Myocyte (in vitro differentiated cells): ENCODE measurements at places on chromosomes 4 and X.

GRCh38 chrX:78024349-78025059, 55.1 kb upstream of the PGAM4 start:
- peak; percentile 1 for DNase-seq

DNA sequence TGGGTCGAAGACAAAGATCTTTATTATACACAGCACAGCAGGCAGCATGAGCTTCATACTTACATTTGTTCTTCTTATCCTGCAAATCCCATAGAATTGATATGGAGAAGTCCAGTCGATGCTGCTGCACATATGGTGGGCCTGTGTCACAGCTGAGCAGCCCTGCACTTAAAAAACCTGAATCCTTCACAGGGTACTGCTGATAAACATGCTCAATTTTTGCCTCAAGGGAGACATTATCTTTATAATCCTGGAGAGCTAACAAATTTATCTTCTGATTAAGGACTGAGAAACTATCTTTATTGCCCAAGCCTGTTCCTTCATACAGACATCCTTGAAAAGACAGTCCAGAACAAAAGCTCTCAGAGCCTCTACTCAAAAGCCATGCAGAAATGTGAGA, 434.4 kb upstream of the FAM47C start:
- no peak for DNase-seq

DNA sequence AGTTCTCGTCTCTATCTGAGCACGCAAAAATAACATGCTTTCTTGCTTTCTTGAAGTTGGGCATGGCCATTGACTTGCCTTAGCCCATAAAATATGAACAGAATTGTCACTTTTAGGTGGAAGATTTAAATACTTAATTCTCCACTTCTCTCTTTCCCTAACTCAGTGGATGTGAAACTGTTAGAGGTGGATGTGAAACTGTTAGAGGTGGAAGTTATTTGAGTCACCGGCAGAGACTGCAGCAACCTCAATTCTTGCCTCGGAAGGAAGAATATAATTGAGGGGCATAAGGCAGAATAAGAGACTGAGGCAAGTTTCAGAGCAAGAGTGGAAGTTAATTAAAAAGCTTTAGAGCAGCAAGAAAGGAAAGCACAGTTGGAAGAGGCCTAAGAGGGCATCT, 2.8 kb upstream of the PARM1 start:
- DNase-seq = no peak

DNA sequence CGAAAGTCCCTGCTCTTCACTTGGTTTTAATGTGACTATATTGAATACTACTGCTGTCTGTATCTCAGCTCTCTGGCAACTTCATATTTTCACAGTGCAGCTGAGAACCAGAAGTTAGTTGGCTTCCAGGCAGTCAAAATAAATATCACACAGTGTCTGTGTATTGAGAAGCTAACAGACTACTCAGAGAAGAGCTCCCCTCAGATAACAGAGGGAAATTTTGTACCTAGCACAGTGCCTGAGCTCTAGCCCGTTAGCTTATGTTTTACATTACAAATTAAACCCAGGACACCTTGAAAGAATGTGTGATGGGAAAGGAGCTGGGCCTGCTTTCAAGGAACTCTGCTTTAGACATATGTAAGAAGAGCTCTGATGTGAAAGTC, 22.7 kb downstream of the JADE1 start:
- DNase-seq = no peak

GRCh38 chrX:66012094-66012534, 27.8 kb downstream of the VSIG4 start:
- no peak for DNase-seq

DNA sequence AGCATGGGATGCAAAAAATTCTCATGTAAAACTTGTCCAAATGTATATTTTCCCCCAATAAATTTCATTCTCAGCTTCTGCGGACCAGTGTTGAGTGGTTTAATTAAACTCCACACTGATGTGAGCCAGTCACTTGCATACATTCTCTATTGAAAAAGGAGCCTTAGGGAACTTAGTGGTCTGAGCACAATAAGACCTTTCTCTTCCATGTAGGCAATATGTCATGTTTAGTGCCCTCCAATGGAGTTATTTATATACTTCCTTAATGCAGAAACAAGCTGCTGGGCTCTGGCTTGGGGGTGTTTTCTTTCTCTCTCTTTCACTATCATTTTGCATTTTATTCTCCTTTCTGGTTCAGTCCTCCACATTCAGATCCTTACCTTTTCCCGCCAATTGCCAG, 196.9 kb downstream of the ANAPC10 start:
- DNase-seq = no peak

- DNase-seq = peak; percentile 67
Measured at GRCh38 chr4:71270901-71271300, 67.9 kb upstream of the SLC4A4 start.

DNA sequence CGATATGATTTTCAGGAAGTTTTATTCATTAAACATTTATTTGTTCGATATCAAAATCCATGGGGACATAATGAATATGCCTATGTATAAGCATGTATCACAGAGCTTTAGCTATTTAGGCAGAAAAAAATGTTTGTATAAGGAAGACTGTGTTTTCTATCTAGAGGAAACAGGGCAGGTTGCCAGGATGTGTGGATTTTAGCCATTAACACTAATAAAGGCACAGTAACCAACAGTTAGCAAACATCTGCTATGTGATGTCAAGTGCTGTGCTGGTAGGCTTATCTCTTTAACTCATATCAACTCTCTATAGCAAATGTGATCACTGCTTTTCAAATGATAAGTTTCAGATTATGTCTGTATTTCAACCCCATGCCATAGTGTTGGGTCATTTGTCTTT, 708.9 kb upstream of the HS3ST1 start:
- no peak for DNase-seq

- no peak for DNase-seq
Measured at GRCh38 chr4:8195431-8195830, 3.7 kb upstream of the SH3TC1 start.

- no peak for DNase-seq
Measured at GRCh38 chrX:71846429-71846828, 64.2 kb upstream of the NHSL2 start.

DNA sequence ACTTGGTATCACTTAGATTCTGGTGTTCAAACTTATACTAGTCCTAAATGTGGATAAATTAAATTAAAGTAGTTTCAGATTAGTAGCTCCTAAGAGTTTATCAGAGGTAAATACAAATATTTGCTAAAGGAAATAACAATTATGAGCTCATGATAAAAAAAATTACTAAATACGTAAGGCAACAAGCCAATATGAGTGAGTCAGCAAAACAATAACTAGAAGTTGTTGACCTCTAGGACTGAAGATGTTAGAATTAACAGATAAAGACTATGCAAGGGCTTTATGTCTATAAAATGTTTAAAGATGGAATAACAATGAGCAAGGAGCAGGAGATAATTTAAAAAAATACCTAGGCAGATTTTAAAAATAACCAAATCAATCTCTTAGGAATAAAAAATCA, 195.8 kb downstream of the CLCN4 start:
- peak; percentile 2 for DNase-seq

GRCh38 chrX:55697381-55697780, 20.2 kb upstream of the RRAGB start:
- DNase-seq = no peak

DNA sequence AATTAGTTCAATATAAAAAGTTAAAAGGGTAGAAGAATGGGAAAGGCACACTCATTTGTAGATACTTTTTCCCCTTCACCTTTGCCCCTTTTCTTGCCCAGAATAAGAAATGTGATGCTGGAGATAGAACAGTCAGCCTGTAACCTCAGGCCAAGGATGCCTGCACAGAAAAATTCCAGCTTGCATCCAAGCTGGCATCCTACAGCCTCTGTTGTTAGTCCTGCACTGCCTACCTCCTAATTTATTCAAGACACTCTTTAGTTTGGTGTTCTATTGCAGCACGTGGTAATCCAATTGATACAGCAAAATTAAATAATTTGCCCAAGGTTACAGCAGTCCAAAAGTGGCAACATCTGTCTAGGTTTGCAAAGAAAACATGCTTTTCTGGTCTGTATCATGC, 9.7 kb upstream of the USO1 start:
- DNase-seq = no peak

DNA sequence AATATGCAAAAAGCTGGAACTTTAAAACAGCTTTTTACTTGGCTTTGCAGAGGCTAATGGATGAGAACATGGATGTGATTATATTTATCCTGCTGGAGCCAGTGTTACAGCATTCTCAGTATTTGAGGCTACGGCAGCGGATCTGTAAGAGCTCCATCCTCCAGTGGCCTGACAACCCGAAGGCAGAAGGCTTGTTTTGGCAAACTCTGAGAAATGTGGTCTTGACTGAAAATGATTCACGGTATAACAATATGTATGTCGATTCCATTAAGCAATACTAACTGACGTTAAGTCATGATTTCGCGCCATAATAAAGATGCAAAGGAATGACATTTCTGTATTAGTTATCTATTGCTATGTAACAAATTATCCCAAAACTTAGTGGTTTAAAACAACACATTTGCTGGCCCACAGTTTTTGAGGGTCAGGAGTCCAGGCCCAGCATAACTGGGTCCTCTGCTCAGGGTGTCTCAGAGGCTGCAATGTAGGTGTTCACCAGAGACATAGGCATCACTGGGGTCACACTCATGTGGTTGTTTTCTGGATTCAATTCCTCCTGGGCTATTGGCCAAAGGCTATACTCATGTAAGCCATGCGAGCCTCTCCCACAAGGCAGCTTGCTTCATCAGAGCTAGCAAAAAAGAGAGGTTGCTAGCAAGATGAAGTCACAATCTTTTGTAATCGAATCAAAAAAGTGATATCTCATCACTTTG, 15.6 kb downstream of the TLR8 start:
- DNase-seq = no peak

DNA sequence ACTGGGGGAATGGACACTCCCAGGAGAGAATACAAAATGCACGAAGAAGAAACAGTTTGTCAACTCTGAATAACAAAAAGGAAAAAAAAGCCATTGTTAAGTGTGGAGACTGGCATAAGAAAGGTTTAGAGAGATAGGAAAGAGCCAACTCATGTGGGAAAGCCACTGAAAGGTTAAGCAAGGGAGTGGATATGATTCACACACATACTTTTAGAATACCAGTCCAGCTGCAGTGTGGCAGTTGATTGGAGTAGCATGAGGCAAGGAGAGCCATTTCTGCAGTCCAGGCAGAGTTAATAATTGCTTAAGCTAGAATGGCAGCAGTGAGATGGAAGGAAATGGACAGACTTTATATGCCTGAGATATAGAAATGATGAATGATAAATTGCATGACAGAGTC, 36.9 kb upstream of the ADAD1 start:
- peak; percentile 87 for DNase-seq

DNA sequence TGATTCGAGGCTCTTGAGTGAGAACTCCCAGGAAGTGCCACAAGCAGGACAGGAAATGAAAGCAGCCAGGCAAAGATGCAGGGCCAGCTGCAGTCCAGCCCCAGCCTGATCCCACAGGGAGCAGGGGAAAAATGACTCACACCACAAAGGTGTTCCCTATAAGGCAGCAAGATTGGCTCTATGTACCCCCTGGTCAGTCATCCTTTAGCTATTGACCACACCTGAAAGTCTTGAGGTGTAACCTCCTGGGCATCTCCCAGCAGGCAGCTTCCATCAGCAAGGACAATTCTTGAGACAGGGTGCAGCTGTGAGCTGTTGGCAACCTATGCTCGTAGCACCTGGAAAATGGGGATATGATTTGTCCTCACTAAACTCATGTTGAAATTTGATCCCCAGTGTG, 27.9 kb upstream of the EXOC1L start:
- peak; percentile 13 for DNase-seq

- peak; percentile 32 for DNase-seq
Measured at GRCh38 chr4:153067376-153067775, 131.3 kb downstream of the FHDC1 start.

- no peak for DNase-seq
Measured at GRCh38 chrX:66872771-66873170, 233.9 kb upstream of the EDA2R start.

DNA sequence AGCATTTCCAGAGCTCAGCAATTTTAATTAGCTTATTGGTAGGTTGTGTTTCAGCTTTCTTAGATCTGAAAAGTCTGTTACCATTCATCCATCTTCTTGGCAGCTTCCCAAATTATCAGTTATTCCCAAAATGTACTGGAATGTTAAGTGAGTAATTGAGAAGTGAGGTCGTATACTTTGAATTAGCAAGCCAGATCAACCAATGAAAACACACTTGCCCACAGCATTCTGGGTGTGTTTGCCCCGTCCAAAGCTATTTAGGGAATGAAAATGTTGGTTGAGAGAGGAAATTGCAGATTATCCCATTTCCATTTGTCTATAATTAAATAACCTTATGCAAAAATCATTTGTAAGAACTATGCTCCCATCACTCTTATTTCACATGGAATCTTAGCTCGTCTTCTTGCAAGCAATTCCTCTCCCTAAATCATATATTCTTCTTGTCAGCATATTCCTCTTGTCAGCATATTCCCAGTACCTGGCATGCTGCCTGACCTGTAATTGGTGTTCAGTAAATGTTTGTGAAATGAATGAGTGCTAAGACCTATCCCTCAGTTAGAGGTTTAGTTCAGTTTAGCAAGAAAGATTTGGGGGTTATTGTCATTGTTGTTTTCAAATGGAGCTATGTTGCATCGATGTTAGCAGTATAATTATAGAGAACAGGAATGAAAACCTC, 23.3 kb upstream of the ANTXR2 start:
- DNase-seq = peak; percentile 58

GRCh38 chr4:46944345-46944744, 35.3 kb upstream of the COX7B2 start:
- DNase-seq = no peak

- DNase-seq = peak; percentile 43
Measured at GRCh38 chr4:6087669-6088341, 69.6 kb upstream of the C4orf50 start.

DNA sequence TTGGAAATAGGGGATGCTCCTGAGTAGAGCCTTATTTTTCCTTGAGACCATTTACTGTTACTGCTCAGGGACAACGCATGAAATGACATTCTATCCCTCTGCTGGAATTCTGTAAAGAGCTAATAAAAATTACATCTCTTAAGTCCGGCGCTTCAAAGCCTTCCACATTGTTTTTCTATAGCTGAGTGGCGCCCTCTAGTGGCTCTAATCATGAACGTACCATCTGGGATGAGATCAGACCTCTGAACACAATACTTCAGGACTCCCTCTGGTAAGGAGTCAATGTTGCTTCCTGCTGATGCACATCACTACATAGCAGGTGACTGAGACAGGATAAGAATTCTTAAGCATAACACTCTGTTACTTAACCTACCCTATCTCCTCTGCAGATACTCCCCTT, 6.0 kb downstream of the HMGN5 start:
- peak; percentile 56 for DNase-seq
